ENCODE measurements at places on chromosomes 1 and 21.

DNA sequence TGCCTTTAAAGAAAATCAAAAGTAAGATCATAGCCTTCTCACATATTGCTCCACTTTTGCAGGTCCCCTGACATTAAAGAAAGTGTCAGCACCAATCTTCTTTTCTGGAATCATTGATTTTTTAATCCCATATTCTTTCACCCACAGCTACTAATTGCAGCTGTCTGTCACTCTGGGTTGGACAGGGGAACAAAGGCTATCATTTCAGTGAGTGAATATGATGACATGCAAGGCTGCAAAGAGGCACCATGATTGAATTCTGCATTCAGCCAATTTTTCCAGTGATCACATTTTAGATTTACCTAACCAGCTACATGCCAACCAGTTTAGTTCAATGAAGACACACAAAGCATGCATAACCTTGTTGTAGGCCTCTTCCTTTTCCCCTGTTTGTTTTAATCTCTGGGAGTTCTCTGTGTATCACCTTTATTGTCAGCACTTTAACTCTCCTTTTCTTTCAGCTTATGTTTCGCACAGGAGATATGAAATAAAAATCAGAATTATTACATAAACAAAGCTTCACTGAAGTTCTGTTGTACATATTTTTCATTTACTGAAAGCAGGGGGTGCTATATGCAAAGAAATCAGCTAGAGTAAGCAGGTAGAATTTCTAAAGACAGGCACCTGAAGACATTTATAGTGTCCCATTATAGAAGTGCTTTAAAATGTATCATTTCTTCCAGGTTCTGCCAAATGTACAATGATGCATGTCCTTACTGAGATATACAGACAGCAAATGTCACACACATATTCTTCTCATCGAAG is 584.8 kb downstream of the PLA2G4A start:
- DNase-seq = no peak

DNA sequence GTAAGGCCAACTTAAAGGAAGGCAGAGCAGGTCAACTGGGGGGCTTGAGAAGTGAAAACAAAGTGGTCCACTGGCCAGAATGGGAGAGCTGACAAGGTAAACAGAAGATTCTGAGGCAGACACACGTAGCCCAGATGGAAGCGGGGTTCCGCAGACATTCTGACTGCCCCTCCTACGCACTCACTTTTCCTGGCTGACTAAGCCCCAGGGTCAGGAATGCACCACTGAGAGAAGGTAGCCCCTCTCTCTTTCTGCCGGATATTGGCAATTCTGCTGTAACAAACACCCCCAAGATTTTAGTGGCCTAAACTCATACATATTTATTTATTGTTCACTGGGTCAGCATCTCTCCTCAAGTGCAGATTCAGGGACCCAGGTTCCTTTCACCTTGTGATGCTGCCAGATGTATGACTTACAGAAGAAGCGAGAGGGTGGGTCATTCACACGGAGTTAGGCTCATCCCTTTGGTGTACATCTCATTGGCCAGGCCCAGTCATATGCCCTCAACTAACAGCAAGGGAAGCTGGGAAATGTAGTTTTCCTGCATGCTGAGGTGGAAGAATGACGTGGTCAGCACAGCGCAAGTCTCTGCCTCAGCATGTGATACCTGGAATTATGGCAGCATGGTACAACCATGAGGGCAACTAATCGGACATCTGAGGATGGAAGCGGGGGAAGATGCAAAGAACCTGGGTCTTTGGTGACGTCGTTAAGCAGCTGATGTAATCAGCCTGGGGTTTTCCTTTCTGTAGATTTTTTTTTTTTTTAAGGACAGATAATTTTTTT is 43.4 kb upstream of the MRPS6 start:
- no peak for DNase-seq

DNA sequence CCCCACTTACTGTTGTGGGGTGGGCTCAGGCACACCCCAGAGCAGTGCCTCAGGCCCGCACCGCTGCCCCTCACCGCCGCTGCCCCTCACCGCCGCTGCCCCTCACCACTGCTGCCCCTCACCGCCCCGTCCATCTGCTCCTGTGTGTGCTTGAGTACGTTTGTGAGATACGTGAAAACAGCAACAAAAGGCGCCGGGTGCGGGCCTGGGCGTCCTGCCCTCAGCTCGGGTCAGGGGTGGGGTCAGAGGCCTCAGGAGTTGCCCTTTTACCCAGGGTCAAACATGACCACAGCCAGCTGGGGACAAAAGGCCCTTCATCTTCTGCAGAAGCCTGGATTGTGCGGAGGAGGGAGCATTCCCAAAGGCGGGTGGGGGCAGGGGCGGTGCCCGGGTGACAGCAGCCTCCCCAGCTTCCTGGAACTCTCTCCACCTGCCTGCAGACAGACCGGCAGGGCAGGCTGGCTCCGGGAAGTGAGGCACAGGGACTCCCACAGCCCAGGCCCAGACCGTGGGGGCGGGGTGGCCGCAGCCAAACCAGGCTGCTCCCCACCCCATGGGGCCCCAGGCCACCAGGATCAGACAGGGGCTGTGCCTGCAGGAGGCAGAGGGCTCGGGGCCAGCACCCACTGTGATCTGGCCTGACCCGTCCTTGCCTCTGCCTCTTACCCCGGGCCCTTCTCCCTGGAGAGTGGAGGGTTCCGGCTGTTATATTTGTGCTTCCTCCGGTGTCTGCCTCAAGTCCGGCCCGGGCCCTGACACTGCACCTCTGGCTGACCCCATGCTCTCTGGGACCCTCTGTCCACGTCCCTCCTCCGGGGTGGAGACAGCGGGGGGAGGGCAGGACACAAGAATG is 2.3 kb upstream of the VWA1 start:
- DNase-seq = no peak

- no peak for DNase-seq
These were observed 121.5 kb upstream of the SOD1 start for GRCh38 chr21:31537872-31538576.

- no peak for DNase-seq
These were observed 180.8 kb downstream of the RPS6KC1 start for GRCh38 chr1:213231795-213232231.

GRCh38 chr1:196723325-196724185 is 51.1 kb upstream of the CFHR3 start:
- peak; percentile 18 for DNase-seq

- no peak for DNase-seq
These were observed 636.4 kb upstream of the PLXNA2 start for GRCh38 chr1:208880433-208881100.

GRCh38 chr1:231355171-231355570 is 17.1 kb downstream of the SPRTN start:
- DNase-seq = no peak

DNA sequence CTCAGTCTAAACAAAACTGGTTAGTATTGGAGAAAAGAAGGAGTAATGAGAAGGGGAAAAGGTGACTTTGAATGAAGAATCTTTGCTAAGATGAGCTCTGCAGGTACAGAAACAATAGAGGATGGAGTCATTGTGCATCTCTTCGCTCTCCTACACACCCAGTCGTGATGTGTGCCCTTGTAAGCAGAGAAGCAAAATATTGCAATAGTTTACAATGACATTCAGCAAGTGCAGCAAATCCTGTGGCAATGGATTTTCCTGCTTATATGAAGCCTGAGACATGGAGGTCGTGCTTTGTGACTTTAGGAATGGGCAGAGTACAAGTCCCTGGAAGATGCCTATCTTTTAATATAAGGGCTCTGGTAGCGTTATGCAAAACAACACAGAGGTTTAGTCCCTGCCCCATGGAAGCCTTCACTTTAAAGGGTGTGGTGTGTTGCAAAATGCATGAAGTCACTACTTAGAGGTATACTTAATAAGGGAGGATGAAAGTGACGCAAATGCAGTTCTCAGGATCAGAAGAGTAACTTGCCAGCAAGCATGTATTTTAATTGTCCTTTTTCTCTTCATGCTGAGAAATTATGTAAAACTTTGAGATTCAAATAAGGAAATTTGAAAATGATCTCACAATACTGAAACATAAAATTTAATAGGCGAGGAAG is 88.0 kb upstream of the IVNS1ABP start:
- no peak for DNase-seq

- peak; percentile 61 for DNase-seq
These were observed 63.4 kb upstream of the COA6 start for GRCh38 chr1:234309598-234310459.

DNA sequence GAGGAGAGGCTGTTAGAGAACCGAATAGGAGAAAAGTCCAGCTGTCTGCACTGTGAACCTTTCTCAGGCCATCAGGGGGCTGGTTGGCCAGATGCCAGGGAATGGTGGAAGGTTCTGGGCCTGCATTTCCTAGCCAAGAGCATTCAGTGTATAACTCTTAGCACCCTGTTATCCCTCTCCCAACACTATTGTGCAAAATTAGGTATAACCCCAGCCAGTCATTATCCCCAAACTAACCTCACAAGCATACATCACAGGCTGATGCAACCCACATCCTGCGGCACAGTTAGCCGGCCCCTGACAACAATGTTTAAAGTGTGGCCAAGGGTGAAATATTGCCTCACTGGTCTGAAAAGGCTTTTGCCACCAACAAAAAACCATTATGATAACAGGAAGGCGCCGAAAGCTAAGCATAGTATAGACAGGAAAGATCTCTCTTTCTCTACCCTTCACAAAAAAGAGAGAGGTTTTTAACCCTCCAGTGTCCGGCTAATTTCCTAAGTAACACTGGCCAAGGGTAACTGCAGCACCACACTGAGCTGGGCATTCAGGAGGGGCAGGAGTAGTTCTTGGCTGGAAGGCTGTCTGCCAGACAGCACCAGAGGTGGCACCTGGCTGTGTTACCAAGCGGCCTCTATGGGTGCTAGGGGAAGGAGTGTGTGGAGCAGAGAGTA is 77.3 kb upstream of the BCAR3 start:
- no peak for DNase-seq

GRCh38 chr1:165937829-165938228 is 110.4 kb downstream of the UCK2 start:
- DNase-seq = no peak

DNA sequence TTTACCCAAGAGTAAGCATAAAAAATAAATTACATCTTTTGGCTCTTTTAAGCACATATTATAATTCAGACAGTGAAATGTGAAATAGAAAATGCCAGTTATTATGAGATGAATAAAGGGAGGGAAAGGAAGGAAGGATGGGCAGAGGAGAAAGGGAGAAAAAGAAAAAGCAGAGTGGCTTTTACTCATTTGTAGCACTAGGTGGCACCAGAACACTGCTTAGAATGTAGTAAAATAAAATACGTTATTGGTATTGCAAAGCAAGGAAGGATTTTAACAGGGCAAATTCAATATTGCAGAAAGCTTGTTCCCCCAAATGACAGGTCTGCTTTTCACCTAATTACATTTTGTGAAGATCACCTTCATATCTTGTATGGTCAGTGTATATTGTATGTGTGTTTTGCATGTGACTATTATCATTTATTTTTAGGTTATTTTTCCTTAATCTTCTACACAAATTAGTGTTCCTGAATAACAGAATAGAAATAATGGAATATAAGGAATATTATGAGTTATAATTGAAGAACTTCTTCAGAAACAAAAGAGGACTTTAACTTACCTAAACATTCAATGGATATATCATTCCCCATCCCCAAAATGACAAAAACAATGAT is 9.1 kb upstream of the PCNX2 start:
- DNase-seq = no peak

DNA sequence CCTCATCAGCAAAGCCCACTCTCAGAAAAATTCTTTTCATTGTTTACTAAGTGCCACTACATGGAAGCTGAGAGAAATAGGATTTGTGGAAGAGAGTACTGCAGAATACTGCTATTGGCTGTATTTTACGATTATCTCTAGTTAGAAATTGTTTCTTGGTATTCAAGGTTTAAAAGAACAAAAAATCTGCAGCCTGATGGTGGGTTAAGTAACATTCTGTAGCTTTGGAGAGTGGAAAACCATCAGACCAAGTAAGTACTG is 27.3 kb downstream of the PTTG1IP start:
- DNase-seq = no peak

GRCh38 chr1:234260578-234260977 is 112.7 kb upstream of the COA6 start:
- no peak for DNase-seq

GRCh38 chr1:78102082-78102481 is 56.3 kb downstream of the GIPC2 start:
- no peak for DNase-seq

GRCh38 chr1:30600258-30600657 is 123.1 kb downstream of the MATN1 start:
- no peak for DNase-seq

- no peak for DNase-seq
These were observed 23.7 kb downstream of the ATP1A1 start for GRCh38 chr1:116396769-116397168.

DNA sequence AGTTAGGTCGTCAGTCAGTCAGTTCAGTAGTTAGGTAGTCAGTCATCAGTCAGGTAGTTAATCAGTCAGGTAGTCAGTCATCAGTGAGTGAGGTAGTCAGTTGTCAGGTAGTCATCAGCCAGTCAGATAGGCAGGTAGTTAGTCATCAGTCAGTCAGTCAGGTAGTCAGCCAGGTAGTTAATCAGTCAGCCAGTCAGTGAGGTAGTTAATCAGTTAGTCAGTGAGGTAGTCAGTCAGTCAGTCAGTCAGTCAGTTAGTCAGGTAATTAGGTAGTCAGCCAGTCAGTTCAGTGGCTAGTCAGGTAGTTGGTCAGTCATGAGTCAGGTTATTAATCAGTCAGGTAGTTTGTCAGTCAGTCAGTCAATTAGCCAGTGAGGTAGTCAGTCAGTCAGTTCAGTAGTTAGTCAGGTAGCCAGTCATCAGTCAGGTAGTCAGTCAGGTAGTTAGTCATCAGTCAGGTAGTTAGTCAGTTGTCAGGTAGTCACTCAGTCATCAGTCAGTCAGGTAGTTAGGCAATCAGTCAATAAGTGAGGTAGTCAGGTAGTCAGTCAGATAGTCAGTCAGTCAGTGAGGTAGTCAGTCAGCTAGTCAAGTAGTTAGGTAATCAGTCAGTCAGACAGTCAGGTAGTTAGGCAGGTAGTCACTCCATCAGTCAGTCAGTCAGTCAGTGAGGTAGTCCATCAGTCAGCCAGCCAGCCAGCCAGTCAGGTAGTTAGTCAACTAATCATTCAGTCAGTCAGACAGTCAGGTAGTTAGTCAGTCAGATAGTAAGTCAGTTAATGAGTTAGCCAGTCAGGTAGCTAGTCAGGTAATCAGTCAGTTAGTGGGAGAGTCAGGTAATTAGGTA is 16.2 kb downstream of the KRTAP10-1 start:
- no peak for DNase-seq

- no peak for DNase-seq
These were observed 13.6 kb downstream of the PACC1 start for GRCh38 chr1:212401042-212401441.

GRCh38 chr1:59414406-59415133 is 117.7 kb downstream of the FGGY start:
- DNase-seq = no peak

GRCh38 chr1:206737729-206738201 is 32.8 kb upstream of the IL19 start:
- no peak for DNase-seq

DNA sequence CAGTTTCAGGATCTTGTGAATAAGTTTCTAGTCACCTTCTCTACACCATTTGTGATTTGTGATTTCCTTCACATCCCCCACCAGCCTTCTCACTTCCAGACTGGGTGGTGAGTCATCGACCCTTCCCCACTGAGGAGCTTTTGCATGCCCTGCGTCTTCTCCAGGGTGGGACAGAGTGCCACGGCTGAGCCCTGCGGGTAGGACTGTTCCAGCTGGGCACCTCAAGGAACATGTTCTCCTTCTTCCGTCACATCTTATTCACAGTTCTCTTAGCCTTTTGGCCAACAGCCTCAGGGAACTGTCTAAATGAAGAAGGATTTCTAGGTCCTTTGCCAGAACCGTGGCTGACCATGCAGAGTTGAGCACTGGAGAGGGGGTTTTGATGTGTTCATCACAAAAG is 116.5 kb downstream of the TMEM53 start:
- DNase-seq = no peak

- no peak for DNase-seq
These were observed 20.5 kb downstream of the HTR1D start for GRCh38 chr1:23196627-23197328.

Data from activated CD4-positive, alpha-beta T cell treated with anti-CD3 and anti-CD28 coated beads for 24 hours (primary cell).